ENCODE measurements at places on chromosomes 7 and 10.

DNA sequence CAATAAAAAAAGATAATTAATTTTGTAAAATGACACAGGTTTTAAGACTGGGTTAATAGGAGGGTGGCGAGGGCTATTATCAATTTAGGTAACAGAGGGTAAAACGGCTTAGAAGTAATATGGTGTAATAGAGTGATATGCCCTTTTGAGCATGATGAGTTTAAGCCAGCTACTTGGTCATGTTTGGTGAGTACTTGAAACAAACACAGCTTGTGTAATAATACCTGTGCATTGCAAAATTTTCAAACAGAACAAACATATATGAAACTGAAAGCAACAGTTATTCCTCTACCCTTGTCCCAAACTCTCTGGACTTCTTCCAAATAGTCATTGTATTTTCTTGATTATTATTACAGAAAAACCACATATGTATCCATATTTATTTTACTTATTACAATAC, 241.7 kb downstream of the MAGI2 start:
- no peak for DNase-seq

DNA sequence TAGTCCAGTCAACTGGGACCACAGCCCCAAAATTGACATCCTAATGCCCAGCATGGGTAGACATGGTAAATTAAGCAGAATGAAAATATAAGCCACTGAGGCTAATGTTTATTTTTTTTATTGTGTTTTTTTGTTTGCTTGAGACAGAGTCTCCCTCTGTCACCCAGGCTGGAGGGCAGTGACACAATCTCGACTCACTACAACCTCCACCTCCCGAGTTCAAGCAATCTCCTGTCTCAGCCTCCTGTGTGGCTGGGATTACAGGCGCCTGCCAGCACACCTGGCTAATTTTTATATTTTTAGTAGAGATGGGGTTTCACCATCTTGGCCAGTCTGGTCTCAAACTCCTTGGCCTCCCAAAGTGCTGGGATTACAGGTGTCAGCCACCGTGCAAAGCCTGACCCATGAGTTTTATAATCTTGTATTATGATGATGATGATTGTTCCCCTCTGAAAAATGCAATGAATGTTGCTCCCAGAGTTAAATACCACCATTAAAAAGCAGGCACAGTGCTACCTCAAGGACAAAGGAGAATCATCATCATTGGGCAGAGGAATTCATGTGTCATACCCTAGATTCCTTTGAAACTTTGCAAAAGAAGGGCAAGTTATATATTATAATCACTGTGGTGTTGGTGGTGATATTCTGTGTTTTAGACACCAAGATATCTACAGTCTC, 228.0 kb downstream of the PARD3 start:
- DNase-seq: no peak

DNA sequence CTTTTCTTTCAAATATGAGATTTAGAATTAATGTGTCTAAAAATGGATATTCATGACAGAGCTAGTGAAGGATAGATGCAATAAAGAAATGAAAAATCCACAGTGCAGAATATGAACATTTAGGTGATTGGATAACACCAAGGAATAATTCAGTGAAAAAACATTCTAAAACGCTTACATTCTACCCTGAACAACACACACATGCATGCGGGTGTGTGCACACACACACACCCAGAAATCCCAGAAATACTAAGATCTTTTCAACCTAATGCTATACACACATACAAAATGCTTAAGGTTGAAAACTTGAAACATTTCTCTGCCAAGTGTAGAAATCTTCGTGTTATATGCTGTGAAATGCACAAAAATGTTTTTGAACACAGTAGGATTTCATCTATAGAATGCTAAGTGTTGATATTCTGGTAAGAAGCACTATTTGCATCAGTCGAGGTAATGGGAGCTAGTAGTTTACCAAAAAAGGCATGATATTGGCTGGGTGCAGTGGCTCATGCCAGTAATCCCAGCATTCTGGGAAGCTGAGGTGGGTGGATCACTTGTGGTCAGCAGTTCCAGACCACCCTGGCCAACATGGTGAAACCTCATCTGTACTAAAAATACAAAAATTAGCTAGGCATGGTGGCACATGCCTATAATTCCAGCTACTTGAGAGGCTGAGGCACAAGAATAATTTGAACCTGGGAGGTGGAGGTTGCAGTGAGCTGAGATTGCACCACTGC, 600.6 kb downstream of the PHTF2 start:
- DNase-seq: no peak

DNA sequence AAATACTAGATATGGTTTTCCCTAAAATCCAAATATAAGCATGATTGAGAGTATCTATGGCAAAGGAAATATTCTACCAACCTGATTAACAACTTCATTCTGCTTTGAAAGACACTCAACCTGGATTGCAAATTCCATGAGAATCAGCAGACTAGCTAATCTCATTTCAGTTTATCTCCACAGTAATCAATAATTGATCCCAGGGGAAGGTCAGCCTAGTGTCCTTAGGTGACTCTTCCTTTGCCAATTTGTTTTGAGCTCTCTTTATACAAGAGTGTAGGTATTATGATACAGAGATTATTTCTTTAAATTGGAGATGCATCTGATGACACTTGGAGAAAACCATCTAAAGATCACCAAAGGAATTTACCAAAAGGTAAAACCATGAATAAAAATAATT, 100.3 kb downstream of the GRM8 start:
- DNase-seq: no peak

GRCh38 chr7:100556541-100556940, 17.2 kb downstream of the SAP25 start:
- DNase-seq: no peak

- no peak for DNase-seq
Observed at GRCh38 chr7:112449353-112449752, 907 bp upstream of the IFRD1 start.

GRCh38 chr7:2203766-2204300, 28.9 kb downstream of the MAD1L1 start:
- no peak for DNase-seq

DNA sequence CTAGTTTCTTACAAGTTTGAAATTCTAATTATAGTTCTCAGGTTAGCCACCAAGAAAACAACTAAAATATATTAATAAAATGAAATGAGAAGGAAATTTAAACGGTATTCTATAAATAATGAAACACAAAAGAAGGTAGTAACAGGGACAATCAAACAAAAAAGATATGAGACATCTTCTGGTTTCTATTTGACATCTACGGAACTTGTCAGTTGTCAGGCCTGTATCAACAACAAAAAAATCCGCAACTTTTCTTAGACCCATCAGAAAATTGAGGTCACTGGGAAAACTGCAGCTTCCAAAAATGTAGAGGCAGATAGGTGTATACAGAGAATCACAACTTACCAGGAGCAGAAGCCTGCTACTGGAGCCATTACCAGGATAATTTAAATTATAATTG, 70.6 kb downstream of the ZPBP start:
- no peak for DNase-seq

- no peak for DNase-seq
Observed at GRCh38 chr10:43669386-43669785, 20.7 kb upstream of the ZNF32 start.

- peak; percentile 79 for DNase-seq
Observed at GRCh38 chr10:104300736-104301292, 31.8 kb downstream of the GSTO2 start.

GRCh38 chr10:69842020-69842419, 40.3 kb downstream of the COL13A1 start:
- no peak for DNase-seq

- DNase-seq: no peak
Observed at GRCh38 chr7:75817116-75817515, 3.5 kb upstream of the CCL24 start.

GRCh38 chr7:149573519-149573918, 75.9 kb upstream of the ZNF746 start:
- no peak for DNase-seq

- no peak for DNase-seq
Observed at GRCh38 chr10:86815035-86815617, 58.7 kb downstream of the BMPR1A start.

DNA sequence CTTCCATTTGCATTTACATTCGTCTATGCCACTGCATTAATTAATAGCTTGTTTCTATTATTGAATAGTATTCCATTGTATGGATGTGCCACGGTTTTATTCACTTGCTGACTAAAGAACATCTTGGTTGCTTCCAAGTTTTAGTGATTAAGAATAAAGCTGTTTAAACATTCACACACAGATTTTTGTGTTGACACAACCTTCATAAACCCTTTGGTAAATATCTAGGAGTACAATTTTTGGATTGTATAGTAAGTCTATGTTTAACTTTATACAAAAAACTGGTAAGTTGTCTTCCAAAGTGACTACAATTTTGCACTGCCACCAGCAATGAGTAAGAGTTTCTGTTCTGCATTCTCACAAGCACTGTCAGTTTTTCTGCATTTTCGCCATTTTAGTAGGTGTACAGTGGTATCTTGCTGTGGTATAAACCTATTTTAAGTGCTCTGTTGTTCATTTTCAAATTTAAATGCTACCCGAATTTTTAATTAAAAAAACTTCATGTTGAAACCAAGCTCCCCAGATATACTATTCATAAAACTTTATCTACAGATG, 121.4 kb downstream of the RNF133 start:
- DNase-seq: no peak

- DNase-seq: no peak
Observed at GRCh38 chr7:38878694-38879457, 30.1 kb downstream of the VPS41 start.

DNA sequence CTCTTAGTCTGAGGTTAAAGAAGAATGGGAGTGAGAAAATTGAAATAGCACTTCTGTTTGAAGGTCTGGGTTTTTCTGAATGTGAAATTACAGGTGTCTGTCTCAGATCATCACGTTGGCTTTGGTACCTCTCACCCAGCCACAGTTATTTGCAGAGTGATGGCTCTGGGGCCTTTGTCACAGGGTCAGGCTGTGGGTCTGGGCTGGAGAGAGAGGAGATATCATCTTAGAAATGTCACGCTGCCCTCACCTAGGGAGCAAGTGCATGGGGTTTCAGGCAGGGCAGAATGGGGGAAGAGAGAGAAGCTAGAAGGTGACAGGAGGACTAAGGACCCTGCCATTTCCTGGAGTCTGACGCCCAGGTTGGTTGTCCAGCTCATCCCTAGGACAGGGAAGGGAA, 127.2 kb downstream of the CFAP58 start:
- DNase-seq: no peak

DNA sequence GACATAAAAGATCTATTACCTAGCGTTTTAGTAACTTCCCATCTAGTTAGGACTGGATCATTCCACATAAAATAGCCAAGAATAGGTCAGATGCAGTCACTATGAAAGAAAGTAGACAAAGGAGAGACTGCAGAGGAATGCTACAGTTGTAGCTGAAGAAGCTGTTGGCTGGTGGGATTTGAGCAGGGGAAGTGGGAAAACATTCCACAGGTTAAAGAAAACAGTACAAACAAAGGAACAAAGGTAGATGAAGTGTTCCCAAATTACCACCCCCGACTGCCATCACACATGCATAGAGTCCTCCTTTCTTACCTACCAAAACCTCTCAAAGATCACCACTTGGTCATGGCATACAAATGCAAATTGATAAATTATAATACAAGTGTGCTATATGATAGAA, 41.8 kb downstream of the DLD start:
- no peak for DNase-seq

DNA sequence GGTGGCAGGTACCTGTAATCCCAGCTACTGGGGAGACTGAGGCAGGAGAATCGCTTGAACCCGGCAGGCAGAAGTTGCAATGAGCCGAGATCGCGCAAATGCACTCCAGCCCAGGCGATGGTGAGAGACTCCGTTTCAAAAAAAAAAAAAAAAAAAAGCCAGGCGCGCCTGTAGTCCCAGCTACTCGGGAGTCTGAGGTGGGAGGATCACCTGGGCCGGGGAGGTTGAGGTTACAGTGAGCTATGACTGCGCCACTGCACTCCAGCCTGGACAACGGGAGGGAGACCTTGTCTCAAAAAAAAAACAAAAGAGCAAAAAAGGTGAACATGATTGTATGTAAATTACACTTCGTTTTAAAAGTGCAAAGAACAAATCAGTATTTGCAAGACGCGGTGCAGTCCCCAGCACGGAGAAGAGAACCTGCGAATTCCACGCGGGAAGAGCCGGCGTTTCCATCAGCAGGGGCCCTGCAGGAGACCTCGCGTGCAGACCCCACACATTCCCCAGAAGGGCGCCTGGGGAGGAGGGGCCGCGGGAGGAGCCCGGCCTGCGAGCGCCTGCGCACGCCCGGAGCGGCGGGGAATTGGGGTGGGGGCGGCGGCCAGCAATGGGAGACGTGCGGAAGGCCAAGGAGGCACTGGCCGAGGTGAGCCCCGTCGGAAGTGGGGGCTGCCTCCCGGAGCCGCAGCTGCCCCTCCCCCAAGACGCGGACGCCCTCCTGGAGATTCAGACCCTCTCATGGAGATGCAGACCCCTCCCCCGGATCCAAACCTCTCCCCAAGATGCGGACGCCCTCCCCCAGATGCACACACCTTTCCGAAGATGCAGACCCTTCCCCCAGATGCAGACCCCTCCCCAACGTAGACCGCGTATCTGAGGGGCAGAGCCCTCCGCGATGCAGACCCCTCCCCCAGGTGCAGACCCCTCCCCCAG, 16.7 kb upstream of the SUN1 start:
- no peak for DNase-seq

DNA sequence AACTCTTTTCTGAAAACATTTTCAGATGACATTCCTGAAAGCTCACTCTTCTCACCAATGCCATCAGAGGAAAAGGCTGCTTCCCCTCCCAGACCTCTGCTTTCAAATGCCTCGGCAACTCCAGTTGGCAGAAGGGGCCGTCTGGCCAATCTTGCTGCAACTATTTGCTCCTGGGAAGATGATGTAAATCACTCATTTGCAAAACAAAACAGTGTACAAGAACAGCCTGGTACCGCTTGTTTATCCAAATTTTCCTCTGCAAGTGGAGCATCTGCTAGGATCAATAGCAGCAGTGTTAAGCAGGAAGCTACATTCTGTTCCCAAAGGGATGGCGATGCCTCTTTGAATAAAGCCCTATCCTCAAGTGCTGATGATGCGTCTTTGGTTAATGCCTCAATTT, 16.5 kb downstream of the ANLN start:
- DNase-seq: no peak

DNA sequence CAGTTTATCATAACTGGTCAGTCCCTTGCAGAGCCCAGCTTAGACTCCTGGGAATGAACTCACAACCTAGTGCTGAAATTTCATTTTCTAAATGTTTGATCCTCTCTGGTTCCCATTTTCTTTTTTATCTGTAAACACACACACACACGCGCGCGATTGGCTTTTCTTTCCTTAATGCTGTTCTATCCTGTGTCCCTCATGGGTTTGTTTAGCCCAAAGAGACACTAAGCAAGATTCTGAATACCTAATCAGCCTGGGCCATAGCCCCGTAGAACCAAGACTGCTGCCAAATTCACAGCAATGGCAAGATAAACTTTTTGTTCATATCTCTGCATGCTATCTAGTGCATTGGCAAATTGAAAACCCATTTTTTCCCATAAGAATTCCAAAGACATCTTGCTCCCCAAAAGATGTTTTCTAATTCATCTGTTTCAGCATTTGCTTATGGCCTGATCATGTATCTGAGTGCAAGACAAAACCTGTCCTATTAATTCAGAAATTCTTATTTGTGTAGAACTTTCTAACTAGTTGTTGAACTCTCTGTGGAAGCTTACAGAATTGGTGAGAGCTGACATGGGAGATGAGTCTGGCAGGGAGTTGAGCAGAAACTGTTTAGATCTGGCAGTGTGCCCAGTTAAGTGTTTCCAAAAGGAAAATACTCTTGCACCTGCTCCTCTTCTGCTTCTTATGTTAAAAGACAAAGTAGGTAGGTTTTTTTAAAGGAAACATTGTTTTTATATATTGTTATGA, 1.8 kb upstream of the IFIT1 start:
- no peak for DNase-seq

- no peak for DNase-seq
Observed at GRCh38 chr10:71344993-71345480, 26.0 kb downstream of the SLC29A3 start.

- no peak for DNase-seq
Observed at GRCh38 chr7:127927348-127927696, 103.9 kb downstream of the LRRC4 start.

Data from psoas muscle (tissue), 8 donors.